Hematopoietic multipotent progenitor cell treated with erythropoietin and hydrocortisone succinate and interleukin-3 and kit ligand, for 4 days (in vitro differentiated cells): ENCODE measurements at places on chromosomes 16 and 17.
A peak's percentile ranks its signal among the peaks of the same experiment; 100 is the strongest.

GRCh38 chr16:805474-805873 is 4.9 kb upstream of the GNG13 start:
- no peak for DNase-seq

- DNase-seq = no peak
Observed at GRCh38 chr16:35480361-35480760, 2020.9 kb downstream of the TP53TG3F start.

DNA sequence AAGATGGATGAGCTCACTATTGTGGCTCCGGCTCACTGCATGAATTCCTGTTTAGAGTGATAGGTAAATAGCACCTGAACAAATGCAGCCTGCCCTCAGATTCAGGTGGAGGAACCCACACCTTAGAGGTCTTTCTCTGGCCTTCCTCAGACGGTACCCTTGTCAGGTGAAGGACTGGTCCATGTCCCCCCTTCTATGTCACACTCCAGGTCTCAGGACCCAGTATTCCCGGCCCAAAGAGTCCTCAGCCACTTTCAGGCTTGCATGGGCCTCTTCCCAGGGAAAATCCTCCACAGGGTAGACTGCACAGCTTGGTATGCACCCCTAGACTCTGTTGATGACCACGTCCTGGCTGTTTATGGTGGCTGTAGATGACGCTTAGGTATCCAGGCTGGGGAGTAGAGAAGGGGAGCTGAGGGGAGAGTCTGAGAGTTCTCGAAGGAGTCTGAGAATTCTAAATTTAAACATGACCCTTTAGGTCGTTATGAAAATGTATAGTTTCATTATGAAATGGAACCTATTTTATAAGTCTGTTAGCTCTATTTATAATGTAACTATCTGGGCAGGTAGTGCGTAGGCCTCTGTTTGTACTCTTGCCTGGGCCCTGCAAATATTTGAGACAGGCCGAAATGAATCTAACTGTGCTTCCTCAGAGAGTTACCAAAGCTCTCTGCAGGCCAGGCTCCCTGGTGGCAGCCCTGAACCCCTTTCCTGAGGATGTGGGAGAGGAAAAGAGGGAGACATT is 32.5 kb upstream of the CCR7 start:
- DNase-seq = no peak

DNA sequence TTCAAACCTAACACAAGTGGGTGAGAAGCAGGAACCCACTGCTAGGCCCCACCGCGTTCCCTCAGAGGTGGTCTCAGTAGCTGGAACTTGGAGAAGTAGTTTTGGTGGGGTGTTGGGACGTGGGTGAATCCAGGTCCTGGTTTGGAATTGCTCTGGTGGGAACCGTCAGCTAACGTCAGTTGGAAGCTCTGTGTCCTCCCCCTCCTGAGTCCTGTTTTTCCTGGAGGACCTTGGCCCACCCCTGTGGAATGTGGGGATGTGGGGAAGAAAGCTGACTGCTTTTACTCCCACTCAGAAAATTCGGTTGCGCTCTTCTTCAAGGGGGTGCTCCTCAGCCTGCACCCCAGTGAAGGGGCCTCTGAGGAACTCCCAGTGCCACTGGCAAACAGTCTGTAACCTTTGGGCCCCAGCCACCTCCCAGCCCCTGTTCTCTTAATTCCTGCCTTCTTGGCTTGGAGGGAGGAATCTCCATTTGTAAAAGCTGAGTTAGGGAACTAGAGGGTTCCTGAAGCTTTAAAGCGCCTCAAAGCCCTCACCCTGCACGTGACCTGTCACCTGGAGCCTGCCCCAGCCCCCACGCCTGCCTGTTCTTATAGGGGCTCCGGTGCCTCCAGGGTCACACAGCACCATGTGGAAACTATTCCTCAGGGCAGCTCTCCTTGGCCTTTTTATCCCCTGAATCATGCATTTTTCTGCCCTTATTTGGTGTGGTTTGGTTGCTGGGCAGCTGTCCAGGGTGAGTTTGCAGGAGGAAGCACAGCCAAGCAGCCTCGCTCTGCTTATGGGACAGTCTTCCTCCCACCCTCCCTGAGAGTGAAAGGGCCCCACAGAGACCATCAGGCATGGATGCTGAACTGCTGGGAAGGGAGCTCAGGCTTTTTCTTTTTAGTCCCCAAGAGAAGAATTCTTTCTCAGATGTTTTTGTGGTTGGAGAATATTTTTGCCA is 16.2 kb upstream of the NAGLU start:
- peak; percentile 70 for DNase-seq

DNA sequence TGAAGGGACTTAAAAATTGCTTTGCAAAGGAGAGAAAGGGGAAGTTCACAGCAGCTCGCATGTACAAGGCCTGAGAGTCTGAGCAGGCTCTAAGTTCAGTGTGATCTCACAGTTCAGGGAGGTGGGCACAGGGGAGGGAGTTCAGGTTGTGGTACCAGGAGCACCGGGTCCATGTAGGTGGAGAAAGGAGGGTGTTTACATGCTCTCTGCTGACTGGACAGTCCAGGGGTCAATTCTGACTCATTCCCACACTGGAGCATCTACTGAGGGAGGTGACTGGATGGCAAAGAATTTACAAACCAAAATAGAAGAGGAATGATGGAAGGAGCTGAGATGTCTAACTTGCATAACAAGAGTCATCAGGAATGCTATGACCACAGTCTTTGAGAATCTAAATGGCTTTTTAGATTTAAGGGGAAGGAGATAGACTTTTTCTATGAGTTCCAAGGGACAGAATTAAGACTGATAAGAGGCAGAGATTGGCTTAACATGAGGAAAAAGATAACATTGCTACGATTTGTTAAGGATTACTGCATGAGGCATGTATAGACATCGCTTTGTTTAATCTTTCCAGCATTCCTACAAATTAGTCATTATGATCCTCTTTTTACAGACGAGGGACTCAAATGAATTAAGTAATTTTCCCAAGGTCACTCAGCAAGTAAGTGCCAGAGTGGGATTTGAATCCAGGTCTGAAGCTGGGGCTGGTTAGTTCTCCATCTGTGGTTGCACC is 29.9 kb downstream of the MIS12 start:
- DNase-seq = peak; percentile 30

GRCh38 chr16:79770244-79771064 is 169.9 kb upstream of the MAF start:
- DNase-seq = peak; percentile 96

GRCh38 chr17:14201021-14201987 is 35.4 kb downstream of the CDRT15 start:
- DNase-seq = peak; percentile 74

- DNase-seq = no peak
Observed at GRCh38 chr17:56185491-56186221, 32.4 kb downstream of the ANKFN1 start.

DNA sequence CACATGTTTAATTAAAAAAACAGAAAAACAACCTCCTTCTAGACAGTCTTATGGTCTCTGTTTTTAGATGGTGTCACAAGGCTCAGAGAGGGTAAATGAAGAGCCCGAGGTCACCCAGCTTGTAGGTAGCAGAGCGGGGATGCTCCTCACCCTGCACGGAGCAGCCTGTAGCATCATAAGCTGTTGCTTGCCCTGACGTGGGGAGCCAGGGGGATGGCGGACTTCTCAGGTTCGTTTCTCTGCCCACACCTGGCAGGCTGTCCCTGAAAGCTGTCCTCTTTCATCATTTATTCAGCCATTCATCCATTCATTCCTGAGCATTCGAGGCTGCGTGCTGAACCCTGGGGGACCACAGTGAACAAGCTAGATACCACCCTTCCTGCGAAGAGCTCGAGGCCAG is 75.7 kb upstream of the KSR1 start:
- no peak for DNase-seq

DNA sequence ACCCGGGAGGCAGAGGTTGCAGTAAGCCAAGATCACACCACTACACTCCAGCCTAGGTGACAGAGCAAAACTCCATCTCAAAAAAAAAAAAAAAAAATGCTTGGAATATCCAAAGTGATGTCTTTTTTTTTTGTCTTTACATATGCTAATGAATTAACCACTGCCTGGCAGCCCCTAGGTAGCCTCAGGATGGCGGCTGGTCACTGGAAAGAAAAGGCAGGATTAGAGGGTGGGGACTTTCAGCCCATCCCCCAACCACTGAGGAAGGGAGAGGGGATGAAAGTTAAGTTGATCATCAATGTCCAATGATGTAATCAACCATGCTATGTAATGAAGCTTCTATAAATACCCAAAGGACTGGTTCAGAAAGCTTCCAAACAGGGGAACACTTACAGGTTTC is 26.8 kb downstream of the RNF157 start:
- DNase-seq = no peak

- peak; percentile 90 for DNase-seq
Observed at GRCh38 chr17:39676198-39676819, 8.1 kb downstream of the PNMT start.

- peak; percentile 90 for DNase-seq
Observed at GRCh38 chr17:57243171-57243622, 13.1 kb upstream of the MSI2 start.

GRCh38 chr16:53546988-53547391 is 44.0 kb upstream of the AKTIP start:
- no peak for DNase-seq

DNA sequence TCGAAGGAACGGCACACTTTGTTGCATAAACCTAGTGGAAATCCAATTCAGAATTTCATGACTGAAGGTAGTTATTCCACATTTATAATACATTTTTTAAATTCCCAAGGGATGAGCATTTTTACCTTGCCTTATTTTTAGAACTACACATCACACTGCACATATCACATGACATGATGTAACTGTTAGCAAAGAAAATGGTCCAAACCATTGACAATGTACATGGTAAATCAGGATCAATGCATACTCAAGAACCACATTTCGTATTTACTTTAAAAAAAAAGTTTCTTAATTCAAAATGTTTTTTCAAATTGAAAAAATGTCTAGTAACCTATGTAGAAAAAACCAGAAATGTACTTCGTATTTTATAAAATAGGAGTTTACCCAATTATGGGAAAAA is 2.5 kb downstream of the KANSL1 start:
- DNase-seq = no peak

GRCh38 chr17:38883592-38884526 is 14.0 kb downstream of the LASP1 start:
- peak; percentile 41 for DNase-seq

- DNase-seq = no peak
Observed at GRCh38 chr17:6048486-6048885, 21.7 kb upstream of the WSCD1 start.

DNA sequence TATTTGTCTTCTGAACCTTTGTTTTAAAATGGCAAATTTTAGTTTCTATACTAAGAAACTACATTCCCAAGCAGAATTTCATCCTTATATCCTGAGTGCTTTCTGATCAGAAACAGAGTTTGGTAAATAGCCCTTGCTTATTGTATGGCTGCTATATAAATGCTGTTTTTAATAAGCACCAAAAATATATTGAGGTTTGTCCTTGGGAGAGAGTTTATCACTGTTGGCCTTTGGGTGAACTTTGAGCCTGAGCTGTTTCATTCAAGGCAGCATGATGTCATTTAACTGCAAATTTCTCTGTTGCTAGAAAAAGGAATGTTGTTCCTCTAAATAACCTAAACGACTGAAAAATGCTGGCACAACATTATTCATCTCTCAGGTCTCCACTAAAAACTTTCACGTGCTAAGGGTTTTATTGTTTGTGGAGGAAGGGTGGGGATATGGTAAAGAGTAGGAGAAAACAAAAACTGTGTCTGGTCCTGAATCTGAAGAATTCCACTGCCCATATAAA is 334.3 kb upstream of the TBX2 start:
- DNase-seq = no peak

DNA sequence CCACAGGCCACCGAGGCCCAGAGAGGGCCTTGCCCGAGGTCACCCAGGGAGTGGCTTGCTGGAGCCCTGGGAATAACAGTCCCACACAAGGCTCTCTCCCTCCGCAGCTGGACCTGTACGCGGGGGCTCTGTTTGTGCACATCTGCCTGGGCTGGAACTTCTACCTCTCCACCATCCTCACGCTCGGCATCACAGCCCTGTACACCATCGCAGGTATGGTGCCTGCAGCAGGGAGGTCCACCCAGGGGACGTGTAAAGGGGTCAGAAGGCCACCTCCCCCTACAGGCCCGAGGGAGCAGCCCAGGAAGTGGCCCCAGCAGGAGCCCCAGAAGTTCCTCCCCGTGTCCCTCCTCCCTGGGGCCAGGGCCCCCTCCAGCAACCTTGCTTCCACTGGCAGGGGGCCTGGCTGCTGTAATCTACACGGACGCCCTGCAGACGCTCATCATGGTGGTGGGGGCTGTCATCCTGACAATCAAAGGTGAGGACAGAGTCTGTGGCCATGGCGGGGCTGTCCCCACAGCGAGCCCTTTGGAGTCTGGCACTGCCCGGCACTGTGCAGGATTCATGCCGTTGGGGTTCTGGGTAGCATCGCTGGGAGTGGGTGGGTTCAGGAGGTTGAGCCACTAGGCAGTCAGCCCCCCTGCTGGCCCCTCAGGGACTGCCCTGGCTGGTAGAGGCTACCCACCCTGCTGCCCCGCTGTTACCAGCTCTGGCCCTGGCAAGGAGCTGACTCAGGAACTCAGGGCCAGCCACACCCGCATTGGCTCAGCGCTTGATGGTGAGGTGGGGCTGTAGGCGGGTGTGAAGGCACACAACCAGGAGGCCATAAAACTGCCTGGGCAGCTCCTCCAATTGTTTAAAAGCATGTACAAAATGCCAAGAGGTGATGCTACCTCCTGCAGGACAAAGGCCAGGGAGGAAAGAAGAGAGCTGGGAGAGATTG is 17.3 kb downstream of the SLC5A10 start:
- peak; percentile 74 for DNase-seq

DNA sequence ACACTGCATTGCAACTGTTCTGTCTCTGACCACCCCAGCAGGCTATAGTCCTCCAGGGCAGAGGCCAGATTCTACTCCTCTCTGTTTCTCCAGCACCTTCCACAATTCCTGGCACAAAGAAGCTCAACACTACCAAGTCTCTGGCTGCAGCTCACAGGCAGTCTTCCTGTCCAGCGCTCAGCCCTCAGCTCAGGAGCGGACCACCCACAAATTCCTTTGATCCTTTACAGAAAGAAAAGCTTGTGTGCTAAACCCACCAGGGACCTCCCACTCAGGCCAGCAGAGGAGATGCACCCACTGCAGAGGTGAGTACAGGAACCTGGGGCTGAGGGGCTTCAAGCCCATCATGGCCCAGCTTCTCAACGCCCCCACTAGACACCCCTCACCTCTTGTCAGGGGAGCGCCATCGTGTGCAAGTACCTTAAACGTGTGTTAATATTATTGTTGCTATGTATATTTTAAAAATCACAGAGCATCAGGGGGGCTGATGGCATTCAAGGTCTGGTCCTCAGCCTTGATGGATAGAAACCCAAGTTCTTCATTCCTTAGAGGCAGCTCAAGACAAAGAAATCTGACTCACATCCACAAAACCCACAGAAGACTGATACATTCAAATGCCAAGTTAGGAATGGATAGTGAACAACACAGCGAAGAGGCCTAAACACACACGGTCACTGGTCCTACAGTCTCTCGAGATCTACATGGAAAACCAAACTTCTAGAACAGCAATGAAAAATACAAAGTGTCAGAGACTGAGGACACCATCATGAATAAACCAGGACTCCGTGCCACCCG is 8.4 kb downstream of the HSDL1 start:
- no peak for DNase-seq

DNA sequence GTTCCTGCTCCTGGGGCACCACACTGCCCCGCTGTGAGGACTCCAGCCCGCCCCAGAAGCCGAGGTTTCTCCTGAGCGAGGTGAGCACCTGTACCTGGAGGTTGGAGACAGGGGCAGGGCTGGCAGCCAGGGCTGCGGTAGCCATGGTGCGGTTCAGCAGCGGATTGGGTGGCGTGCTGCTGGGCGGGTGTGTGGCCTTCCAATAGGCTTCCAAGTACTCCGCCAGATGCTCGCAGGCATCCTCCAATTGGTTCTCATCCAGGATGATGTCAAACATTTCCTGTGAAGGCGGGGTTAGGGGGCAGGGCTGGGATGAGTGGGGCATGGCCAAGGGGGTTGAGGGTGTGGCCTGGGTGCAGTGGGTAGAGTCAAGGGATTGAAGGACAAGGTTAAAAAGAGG is 11.3 kb upstream of the ARL5C start:
- DNase-seq = peak; percentile 58
